NK-92 treated with Interleukin-12 subunit alpha and Interleukin-12 subunit beta, amount 100 ng/mL, for 24 hours (cell line): ENCODE measurements at places on chromosomes 4 and X.

DNA sequence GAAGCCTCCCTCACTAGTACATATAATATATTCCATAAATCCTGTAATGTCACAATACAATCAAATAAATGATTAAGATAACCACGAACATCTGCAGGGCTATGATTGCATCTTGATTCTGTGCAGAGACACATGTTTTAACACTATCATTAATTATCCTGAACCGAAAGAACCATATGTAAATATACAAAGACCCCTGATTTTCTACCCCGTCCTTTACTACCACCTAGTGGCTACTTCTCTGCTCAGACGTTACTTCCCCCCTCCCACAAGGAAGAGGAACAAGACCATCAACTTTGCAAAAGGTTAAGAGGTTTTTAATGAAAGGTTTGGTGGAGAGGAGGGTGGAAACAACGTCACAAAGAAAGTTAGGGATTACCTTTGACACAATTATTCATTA, 134.0 kb downstream of the COL4A6 start:
- no peak for DNase-seq

- DNase-seq, result no peak
Observed at GRCh38 chr4:4871242-4871572, 11.7 kb downstream of the MSX1 start.

DNA sequence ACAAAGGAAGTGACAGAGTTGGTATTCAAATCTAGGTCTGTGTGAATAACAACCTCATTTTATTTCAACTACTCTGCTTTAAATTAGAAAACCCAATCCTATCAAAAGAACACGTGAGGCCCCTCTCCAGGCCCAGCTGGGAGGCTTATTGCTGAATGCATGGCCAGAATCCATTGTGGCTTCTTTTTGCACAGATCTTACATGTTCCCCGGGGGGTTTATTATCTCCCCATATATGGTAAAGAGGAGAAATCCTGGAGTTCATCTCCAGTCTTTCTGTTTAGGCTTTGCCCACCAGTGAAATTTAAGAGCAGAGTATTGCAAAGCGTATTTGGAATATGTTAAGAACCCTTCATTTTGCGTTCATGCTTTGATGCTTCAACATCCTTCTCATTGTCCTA, 655.6 kb downstream of the IL1RAPL1 start:
- no peak for DNase-seq

- DNase-seq, result no peak
Observed at GRCh38 chr4:138003248-138003647, 238.9 kb downstream of the SLC7A11 start.

GRCh38 chr4:30461218-30461617, 259.0 kb upstream of the PCDH7 start:
- DNase-seq, result no peak

DNA sequence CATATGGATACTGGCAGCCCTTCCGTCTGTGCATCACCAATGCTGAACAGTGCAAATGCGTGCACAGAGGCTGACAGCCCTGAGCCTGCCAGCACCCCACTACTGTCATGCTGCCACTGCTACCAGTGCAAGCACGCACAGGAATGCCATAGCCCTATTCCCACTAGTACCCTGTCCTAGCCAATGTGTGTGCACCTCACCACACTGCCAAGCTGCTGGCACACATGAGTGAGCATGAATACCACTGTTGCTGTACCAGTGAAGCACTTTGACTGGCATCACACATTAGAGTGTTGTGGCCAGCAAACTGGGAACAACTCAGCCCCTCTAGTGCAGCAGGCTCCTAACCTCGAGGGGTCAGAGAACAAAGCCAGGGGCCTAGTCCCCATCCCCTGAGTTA, 102.9 kb upstream of the PCDH10 start:
- DNase-seq, result no peak

DNA sequence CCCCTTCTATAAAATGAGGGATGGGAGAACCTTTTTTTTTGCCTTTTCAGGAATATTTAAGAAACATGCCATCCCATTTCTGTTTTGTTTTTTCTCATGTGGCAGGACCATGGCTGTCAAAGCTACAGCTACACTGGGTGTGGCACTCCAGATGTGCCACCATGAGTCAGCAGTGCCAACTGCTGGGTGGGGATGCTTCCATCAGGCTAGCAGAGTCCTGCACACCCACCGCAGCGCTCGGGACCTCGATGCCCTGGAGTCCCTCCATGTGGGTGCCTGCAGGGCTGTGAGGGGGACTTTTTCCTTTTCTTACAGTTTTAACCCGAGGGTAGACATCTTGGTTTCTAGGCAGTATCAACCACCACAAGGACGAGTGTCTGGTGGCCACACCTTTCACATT, 352.6 kb downstream of the NR3C2 start:
- DNase-seq, result no peak

DNA sequence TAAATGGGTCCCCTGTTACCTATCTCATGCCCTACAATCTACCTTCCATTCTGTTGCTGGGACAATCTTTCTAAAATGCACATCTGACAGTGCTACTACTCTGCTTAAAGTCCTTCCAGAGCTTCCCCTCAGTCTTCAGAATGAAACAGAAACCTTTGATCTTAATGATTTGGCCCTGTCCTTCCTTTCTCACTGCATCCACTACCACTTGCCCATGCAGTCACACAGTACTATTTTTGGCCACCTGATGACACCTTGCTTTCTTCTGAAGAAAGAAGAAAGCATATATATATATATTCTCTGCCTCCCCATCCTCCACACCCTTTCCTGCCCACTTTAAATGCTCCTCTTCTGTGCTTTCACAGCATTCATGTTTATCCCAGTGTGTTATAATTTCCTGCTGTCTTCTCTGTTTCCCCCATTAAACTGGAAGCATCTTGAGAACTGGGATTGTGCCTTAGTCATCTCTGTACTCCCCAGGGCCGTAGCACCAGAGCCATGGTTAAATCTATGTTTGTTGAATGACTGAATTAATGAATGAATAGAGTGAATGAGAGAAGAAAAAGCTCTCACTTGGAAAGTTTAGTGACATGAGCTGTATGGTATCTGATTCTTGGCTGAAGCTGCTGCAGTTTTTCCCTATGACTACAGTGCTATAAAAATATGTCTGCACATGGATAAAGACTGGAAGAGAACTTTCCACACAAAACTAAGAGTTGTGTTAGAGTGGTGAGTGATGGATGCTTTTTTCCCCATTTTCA, 56.2 kb downstream of the RTL9 start:
- no peak for DNase-seq

DNA sequence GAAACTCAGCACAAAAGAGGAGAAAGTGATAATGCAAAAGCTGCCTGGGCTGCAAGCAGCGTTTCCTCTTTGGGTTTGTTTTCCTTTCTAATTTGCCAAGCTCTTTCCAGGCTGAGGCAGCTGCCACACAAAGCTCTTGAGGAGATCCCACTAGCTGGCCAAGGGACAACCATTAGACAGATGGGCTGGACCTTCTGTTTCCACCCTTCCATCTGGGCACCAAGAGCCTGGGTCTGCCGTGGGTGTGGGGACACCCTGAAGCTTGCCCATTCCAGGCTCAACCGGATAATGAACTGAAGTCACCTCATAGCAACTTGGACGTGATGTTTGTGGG, 194.6 kb upstream of the C1QTNF7 start:
- no peak for DNase-seq

GRCh38 chr4:53507671-53508286, 83.5 kb downstream of the LNX1 start:
- no peak for DNase-seq

DNA sequence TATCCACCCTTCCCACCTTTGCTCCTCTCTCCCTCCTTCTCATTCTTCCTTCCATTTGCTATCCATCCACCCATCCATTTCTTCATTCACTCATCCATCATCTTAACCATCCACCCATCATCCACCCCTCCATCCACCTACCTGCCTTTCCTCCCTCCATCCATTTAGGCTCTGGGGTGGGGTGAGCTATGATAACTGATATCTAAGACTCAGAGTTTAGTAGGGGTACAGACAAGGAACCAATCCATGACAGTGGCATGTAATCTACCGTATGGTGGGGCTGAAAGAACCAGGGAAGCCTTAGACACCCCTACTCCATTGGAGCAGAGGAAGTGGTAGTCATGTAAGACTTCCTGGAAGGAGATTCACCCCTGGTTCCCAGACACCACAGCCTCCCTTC, 23.2 kb downstream of the PSAPL1 start:
- DNase-seq, result no peak

GRCh38 chrX:153793291-153793690, 884 bp downstream of the IDH3G start:
- no peak for DNase-seq

DNA sequence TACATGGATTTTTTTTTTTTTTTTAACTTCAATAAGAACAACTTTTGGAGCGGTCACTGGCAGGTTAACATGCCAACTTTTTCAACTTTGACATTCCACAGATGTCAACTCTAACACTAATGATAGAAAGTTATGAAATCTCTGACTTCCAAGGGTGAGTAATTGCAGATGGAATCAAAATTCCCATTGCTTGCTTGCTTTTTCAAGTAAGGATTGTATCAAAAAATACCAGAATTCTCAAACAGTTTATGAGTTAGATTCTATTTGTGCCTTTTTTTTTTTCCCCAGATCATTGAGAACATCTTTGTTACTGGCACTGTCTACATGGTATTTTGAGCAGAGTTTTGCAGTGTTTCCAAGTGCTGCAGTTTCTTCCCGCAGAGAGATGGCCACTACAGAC, 50.3 kb upstream of the OTUD4 start:
- DNase-seq, result no peak

- DNase-seq, result no peak
Observed at GRCh38 chrX:68175562-68175961, 257.7 kb downstream of the OPHN1 start.

DNA sequence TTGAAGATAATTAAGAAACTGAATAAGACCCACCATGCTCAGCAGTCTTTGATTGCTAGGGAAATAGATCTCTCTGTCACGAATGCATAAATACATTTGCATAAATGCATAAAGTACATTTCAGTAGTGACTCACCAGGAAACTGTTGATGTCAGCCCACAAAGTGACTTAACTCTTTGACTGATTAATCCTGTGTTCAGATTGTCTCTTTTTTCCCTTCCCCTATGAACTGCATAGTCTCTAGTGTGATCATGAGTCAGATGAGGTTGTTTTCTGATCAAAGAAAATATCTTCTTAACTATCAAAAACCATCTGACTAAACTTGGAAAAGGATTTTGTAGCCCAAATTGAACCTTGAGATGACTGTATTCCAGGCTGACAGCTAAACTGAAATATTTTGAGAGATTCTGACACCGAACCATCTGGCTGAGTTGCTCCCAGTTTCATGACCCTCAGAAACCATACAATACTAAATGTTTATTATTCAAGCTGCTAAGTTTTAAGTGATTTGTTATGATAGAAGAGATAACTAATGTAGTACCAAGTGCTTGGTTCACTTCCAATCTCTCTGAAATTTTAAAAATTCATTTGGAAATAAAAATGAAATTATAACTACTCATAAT, 1381.5 kb upstream of the AGA start:
- DNase-seq, result no peak

DNA sequence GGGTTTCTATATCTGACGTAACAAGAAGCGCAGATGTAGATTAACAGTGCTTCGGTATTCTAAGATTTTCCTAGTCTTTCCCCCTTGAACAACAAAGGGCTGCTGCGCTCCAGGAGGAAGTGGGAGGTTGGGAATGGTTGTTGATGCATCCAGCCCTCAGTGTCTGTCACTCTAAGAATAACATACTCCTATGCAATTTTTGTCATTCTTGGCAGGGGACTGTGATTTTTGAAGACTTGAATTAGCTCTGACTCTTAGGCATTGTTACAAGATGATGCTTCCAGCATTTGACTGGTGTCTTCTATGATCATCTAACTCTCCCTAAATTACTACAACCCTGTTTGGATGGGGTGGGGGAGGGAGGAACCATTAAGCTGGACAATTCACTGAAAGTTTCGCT, 394.2 kb downstream of the ARHGAP24 start:
- DNase-seq, result no peak

- DNase-seq, result no peak
Observed at GRCh38 chrX:148609515-148610327, 109.3 kb downstream of the AFF2 start.

GRCh38 chr4:177574446-177574845, 132.2 kb upstream of the AGA start:
- DNase-seq, result no peak

- DNase-seq, result no peak
Observed at GRCh38 chr4:8194306-8195242, 4.5 kb upstream of the SH3TC1 start.

DNA sequence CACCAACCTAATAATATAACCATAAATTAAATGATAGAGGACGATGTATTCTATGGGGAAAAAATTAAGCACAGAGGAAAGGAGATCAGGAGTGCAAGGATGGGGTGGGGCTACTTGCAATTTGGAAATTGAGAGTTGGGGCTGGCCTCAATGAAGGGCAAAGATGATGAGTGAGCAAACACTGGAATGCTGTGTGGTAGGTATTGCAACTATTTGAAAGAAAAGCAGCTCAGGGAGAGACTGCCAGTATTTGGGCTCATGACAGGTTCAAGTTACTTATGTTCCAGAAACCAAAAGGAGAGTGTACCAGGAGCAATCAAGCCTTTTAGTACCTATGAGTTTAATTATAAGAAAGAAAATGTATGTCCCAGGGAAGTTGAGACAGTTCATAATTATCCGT, 47.4 kb downstream of the ASIC5 start:
- DNase-seq, result no peak

DNA sequence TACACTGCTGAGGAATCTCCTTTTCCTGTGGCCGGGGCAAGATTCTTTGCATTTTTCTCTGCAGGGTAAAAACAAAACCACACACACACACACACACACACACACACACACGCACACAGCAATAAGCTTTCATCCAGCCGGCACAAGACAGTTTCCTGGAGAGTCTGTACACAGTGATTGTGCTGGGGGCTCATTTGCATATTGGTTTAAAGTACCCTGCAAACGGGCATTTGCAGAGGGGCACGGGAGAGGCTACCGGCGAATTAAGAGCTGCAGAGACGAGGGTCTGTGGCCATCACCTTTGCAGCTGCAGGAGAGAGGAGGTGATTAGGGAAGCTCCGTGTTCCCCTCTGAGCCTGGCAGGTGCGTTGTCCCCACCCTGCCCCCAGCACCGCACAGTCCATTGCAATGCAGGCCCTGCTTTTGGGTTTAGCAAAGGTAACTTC, 219.9 kb downstream of the SHOX start:
- no peak for DNase-seq

DNA sequence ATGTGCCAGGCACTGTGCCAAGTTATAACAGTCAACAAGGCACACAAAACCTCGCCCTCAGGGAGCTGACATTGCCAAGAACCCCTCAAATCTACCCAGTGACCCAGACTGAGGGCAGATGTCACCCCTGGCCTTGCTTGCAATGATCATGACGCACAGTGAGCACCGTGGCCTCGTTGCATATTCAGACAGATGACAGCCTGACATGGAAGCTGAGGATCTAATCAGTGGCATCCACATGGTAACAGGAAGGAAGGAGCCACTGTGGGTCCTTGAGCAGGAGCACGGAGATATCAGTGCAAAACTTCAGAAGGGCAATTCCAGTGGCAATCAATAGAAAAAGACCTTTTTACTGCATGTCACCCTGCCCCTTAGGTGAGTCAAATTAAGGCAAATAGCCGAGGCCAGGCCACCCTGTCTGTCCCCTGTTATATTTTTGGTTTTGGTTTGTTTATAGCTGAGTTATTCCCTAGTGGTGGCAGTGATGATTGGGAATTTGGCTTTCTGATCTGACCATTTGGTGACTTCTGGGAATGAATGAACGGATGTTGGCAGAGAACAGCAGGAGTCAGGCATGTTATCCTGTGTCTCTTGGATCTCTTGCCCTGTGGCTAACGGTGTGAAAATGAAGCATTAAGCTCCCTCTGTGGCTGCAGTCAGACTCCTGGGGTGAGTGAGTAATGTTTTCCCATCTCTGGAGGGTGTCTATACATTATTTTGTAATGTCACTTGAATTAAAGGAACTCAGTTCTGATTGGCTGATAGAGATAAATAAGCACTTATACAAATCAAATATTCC, 20.4 kb downstream of the WDR13 start:
- DNase-seq, result no peak
